ENCODE measurements at places on chromosomes 4 and X.

GRCh38 chrX:38606821-38607220 is 45.5 kb downstream of the TSPAN7 start:
- DNase-seq = no peak

DNA sequence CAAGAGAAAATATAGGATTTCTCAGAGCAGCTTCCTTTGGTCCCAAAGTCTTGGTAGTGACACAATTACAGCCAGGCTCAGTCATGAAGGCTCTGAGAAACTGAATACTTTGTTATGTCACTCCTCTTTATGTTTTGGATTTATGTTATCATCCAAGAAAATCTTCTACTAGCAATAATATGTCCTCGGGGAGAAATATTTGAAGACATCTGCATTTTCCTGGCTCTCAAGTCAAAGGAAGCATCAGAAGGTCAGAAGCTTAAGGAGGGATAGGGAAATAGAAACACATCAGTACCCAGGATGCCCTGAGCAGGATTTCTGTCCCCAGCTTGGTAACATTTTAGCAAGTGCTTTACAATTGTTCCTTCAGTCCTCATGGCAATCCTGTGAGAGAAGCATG is 54.0 kb downstream of the C4orf33 start:
- DNase-seq = no peak

DNA sequence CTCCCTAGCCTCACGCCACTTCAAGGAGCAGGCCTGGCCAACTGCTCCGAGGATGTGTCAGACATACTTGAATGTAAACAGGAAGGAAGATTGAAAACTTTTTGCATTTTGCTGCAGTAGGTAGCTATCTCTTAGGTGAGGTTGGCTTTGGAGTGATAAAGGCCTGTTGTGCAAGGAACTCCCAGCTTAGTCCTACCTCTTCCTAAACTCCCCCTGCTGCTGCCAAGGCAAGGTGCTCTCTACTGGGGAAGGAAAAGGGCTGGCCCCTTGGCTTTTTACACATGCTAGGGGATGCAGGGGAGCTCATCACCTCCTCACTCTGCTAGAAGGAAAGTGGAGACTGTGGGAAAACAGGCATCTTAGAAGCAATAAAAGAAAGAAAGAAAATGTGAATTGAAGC is 10.7 kb upstream of the BRS3 start:
- DNase-seq = no peak

DNA sequence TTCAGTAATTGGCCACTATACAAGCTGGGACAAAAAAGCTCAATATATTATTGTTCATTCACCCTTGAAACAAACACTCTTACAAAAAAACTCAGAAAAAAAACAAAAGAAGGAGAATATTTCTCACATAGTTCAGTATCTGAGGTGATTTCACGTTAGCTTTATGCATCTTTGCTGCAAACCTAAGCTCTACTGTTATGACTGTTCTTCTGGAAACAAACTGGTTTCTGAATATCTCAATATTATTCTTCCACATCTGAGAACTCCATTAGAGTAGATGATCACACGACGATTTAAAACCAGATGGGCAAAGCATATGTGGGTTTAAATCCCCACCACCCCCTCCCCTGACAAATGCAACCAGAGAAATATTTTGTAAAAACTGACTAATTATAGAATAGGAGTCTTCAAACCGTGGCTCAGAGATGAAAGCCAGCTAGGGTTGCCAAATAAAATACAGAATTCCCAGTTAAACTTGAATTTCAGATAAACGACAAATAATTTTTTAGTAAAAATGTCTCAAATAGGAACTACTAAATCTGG is 182.0 kb upstream of the FAM241A start:
- no peak for DNase-seq

DNA sequence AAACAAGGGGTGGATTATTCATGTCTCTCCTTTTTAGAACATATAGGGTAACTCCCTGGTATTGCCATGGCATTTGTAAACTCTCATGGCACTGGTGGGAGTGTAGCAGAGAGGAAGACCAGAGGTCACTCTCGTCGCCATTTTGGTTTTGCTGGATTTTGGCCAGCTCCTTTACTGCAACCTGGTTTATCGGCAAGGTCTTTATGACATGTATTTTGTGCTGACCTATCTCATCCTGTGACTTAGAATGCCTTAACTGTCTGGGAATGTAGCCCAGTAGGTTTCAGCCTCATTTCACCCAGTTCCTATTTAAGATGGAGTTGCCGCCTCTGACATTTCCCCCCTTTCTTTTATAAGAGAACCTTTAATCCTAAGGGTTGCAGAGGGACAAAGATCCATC is 45.8 kb downstream of the MGST2 start:
- no peak for DNase-seq

Measured in A673 (cell line).